ENCODE measurements at places on chromosomes 5 and 9. TPM values are rescaled to one million over a fixed set of nuclear protein-coding genes. Genes with fewer than 3 reads are reported as not detected.

The PCDHB8 gene
- total RNA-seq = not detected

GRCh38 chr5:9329125-9329524 is 216.8 kb downstream of the SEMA5A start:
- DNase-seq = no peak

The TTC16 gene
- total RNA-seq = not detected

The TAF11L10 gene
- total RNA-seq = not detected

GRCh38 chr5:150136305-150137167 is 19.1 kb downstream of the PDGFRB start:
- no peak for DNase-seq

DNA sequence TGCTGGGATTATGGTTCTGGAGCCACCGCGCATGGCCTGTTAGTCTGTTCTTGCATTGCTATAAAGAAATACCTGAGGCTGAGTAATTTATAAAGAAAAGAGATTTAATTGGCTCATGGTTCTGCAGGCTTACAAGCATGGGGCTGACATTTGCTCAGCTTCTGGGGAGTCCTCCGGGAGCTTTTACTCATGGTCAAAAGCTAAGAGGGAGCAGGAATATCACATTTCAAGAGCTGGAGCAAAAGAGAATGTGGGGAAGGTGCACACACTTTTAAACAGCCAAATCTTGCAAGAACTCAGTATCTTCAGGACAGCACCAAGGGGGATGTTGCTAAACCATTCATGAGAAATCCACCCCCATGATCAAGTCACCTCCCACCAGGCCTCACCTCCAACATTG is 12.1 kb downstream of the JAK2 start:
- DNase-seq = no peak

DNA sequence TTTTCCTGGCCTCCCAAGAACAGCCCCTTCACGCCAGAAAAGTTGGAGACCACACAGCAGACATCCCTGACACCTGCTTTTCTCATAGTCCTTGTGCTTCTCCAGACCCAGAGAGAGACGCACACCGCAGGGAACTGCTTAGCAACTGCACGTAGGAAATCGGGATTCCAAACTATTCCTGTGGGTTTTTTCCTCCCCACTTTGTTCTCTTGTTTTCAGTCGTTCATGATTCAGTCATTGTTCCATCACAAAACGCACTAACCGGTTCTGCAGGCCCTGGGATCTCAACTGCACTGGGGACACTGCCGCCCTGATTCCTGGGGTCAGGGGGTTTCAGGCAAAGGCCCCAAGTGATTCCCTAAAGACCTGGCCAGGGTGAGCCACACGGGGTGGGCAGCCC is 588.0 kb upstream of the KLF4 start:
- DNase-seq = no peak

GRCh38 chr5:143316844-143317631 is 86.4 kb downstream of the NR3C1 start:
- DNase-seq = no peak

GRCh38 chr9:36276781-36277181 is 18.5 kb upstream of the GNE start:
- no peak for DNase-seq

The MYO10 gene
- total RNA-seq = 0.28 TPM

GRCh38 chr9:124899845-124900244 is 37.9 kb downstream of the ARPC5L start:
- no peak for DNase-seq

DNA sequence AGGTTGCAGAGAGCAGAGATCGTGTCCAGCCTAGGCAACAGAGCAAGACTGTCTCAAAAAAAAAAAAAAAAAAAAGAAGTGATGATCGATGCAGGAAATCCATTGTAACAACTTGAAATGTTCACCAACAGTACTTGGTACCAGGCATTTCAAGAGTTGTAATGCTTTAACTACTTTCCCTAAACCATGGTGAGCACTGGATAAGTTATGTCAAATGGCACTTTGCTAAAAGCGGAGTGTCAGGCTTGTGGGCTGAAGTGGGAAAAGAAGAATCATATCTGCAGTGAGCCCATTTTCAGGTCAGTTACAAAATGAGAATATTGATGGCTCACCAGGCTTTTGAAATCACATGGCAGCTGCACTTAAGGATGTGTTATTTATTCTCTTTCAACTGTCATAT is 202.2 kb downstream of the RFK start:
- no peak for DNase-seq

GRCh38 chr5:87170799-87171198 is 96.9 kb upstream of the RASA1 start:
- DNase-seq = peak; percentile 41

GRCh38 chr5:150164211-150164980 is 2.2 kb upstream of the CDX1 start:
- DNase-seq = no peak

GRCh38 chr5:154206311-154206710 is 15.8 kb downstream of the GALNT10 start:
- no peak for DNase-seq

The CDO1 gene
- total RNA-seq = 0.82 TPM

The DOK3 gene
- 5.2 TPM for total RNA-seq

DNA sequence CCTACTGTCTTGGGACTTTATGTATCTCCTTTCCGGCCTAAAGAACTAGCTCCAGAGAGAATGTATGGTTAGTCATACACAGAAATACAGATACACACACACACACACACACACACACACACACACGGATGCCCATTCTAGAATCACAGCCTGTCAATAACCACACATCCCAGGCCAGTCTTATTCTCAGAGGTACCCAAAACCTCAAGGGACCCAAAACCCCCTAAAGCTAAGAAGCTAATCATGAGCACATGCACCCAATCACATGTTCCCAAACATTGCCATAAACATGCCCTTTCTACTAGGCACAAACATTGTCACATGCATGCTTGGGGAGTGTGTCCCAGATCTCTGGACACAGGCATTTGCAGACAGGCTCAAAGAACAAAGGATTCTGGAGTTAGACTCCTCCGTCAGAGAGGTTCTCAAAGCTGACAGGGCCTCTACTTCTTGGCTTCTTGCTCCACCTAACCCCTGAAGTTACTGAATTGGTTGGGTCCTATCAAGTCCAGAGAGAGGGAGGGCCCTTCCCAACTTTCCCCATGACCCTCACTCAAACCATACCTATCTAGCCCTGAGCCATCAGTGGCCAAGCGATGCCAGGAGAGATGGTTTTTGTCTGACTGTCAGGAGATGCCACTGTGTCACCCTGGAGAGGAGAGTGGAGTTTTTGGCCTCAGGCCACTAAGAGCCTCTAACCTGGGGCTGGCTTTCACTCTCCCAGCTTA is 78.7 kb downstream of the NRG2 start:
- no peak for DNase-seq

The GNA14 gene
- not detected for total RNA-seq

- DNase-seq = no peak
These were observed 1.7 kb upstream of the TOR4A start for GRCh38 chr9:137275588-137276472.

DNA sequence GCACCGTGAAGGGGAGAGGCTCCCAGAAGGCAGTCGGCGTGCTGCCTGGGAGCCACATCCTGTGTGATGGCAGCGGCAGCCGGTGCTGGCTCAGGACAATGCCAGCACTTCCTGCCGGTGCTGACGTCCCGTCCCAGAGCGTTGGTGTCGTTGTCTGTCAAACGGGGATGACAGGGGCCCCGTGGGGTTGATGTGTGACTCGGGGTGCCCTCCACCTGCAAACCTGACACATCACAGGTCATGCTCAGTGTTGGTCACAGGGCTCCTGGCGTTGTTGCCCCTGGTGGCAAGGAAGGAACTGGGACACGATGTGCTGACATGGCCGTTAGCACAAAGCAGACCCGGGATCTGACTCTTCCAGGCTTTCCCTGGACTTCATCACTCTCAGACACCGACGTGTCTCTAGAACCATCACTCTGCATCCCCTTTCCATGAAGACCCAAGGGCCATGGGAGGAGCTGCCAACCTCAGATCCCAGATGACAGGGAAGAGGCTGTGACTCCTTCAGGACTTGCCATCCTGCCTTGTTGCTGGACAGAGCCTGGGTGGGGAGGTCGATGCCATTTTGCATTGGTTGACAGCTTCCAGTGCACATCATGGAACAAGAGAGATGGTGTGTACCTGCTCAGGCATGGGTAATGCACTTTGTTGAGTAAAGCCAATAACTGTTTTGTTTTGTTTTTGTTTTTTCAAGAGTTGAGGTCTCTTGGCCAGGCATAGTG is 21.5 kb downstream of the PLPP7 start:
- peak; percentile 85 for DNase-seq

GRCh38 chr5:109857405-109858031 is 167.8 kb downstream of the MAN2A1 start:
- peak; percentile 75 for DNase-seq

DNA sequence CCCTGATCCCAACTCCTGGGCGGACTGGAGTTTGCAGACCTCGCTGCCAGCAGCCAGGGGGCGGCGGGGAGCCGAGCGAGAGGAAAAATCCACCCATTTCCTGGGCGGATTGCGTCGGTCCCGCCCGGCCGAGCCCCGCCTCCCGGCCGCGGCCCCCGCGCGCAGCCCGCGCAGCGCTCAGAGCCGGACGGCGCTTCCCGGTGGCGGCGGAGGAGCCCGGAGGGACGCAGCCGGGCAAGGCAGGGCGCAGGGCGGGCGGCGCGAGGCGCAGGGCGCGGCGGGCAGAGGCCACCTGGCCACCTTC is at the start of gene OLFM1:
Gene OLFM1 (plus strand): TSS at position 180 of the 304 bp plus-strand sequence. CDS start 322 bp downstream, outside the sequence.
- DNase-seq = peak; percentile 81

DNA sequence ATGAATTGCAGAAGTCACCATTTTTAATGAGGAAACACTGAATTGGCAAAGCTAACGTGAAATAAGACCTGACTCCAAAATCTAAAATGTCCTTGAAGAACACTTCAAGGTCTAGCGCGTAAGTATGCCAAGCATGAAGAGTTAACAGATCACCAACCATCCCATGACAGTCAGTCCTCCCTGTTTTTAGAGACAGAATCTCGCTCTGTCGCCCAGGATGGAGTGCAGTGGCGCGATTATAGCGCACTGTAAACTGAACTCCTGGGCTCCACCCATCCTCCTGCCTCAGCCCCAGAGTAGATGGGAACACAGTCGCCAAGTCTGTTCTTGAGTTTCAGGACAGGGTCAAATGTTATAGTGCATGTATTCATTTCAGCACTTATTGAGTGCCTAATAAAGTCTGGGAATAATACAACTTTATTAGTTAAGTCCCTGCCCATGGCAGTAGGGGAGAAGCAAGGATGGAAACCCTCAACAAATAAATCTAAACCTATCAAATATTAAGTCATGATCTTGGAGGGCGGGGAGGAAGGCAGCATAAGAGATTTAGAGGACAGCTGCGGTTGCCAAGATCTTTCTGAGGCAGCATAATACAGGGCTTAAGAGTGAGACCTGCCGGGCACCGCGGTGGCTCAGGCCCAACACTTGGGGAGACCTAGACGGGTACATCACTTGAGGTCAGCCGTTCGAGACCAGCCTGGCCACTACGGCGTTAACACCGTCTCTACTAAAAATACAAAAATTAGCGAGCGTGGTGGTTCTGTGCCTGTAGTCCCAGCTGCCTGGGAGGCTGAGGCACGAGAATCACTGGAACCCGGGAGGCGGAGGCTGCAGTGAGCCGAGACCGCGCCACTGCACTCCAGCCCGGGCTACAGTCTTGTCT is 1.1 kb downstream of the ATPSCKMT start:
- no peak for DNase-seq

DNA sequence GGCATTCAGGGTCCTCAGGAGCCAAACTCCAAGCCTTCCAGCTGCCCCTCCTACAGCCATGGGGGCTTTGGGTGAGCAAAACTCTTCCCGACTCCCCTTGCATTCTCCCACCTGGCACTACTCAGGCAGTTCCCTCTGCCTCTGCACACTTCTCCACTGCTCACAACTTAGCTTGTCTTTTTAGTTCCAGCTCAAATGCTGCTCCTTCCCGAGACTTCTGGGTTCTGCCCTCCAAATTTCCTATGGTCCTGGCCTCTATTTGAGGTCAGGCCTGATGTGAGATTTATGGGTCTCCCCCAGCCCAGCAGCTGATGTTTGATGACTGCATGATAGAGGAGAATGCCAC is 5.7 kb upstream of the SLC25A48 start:
- no peak for DNase-seq

The MYMK gene
- total RNA-seq = not detected

The RETREG1 gene
- 21.5 TPM for total RNA-seq

- DNase-seq = no peak
These were observed 433.9 kb upstream of the SLC30A5 start for GRCh38 chr5:68659881-68660280.

- no peak for DNase-seq
These were observed 47.0 kb downstream of the SLC44A1 start for GRCh38 chr9:105291422-105291859.

DNA sequence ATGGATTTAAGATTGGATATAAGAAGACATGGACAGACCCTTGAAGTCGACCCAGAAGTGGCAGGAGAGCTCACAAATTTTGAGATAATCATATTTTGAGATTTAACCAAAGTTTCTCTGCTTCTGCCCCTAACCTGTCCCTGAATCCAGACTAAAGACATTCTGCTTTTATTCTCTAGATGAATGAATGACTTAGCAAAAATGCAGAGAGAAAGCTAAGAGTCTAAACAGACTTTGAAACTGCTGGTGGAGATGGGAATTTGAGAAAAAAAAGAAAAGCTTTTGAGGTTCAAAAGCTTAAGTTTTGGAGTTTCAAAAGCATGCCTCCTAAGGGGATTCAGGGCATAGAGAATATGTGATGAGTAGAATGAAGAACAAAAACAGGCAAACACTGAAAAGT is 85.2 kb upstream of the KLF9 start:
- DNase-seq = no peak

The LURAP1L gene
- not detected for total RNA-seq

GRCh38 chr5:54469622-54470021 is 14.1 kb downstream of the HSPB3 start:
- no peak for DNase-seq

The JAK2 gene
- 29.3 TPM for total RNA-seq

The CDKN2B gene
- total RNA-seq = 0.33 TPM
